MCF 10A (cell line): ENCODE measurements at places on chromosomes 3 and 15.
A peak's percentile ranks its signal among the peaks of the same experiment; 100 is the strongest.

- no peak for DNase-seq
Measured at GRCh38 chr3:16739541-16740105, 134.4 kb upstream of the DAZL start.

DNA sequence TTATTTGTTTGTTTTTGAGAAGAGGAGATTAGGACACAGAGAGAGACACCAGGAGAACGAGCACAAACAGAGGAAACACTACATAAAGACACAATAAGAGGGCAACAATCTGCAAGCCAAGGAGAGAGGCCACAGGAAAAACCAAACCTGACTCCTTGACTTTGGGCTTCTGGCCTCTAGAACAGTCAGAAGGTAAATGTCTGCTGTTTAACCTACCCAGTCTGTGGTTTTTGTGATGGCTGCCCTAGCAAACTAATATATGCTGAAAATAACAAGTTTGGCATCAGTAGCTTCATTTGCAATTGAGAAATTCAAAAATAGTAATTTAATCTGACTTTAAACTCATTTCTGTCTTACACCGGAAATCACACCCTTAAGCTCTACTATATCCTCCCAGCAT is 110.2 kb downstream of the P3H2 start:
- DNase-seq = no peak

DNA sequence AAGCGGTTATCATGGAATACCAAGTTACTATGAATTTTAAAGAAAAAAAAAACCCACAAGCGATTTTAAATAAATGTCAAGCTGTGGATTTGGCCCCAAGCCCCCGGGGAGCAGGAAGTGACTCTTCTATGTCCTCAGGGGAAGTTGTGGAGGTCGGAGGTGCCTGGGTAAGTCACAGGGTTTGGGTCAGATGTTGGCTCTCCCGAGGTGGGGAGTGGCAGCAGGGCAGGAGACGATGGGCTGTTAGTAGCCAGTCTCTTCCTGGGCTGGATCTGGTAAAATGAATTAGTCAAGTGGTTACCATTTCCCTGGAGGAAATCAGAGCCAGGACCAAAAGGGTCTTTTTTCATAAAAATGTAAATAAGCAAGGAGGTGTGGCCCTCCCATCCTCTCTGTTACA is 316.7 kb downstream of the TLE3 start:
- no peak for DNase-seq

DNA sequence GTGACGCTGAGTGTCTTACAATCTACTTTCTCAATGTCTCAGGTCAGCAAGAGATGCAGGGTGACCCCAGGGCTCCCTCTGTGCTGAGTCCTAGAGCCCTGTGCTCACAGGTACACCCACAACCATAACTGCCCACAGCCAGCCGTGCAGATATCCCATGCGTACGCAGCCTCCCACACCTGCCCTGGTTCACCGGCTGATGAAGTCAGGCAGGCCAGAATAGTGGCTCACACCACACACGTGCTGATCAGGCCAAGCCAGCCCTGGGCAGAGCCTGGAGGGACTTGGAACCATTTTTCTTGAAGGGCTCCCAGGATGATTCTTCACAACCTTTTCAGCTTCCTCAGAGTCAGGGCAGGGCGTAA is 63.6 kb upstream of the RPL32 start:
- DNase-seq = no peak

GRCh38 chr3:197874064-197874463 is 75.9 kb upstream of the RPL35A start:
- no peak for DNase-seq

- DNase-seq = no peak
Measured at GRCh38 chr3:39080026-39080425, 27.4 kb downstream of the GORASP1 start.

DNA sequence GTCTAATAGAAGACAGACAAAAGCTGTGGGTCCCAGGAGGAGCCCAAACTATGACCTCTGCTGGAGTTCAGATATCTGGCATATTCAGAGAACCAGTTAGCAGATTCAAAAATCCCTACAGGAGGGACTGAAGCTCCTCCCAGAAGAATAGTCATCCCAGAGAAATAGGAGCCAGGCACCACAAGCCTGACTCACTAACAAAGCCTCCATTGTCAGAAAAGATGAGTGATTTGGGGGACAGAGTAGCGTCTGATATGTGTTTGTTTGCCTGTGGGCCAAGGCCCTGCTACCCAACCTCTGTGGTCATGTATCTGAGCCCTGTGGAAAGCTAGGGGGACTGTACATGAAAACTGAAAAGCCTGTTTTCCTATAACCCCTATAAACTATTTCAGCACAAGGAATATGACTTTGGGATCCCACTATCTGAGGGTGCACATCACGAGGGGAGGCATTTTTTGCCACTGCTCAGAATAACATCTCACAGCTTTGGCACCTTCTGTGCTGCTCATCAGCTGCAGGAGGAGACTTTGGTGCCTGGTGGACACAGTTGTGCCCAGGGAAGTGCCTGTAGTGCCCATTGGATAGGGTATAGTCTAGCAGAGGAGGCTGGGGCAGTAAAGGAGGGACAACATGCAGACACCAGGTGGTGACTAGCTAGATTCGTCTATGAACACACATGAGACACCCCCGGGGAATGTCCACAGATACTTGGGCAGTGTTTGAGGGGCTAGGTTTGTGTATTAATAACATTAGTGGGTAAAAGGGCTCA is 9.7 kb upstream of the LARP6 start:
- DNase-seq = peak; percentile 72

- DNase-seq = no peak
Measured at GRCh38 chr3:108380128-108380795, 83.9 kb downstream of the HHLA2 start.

DNA sequence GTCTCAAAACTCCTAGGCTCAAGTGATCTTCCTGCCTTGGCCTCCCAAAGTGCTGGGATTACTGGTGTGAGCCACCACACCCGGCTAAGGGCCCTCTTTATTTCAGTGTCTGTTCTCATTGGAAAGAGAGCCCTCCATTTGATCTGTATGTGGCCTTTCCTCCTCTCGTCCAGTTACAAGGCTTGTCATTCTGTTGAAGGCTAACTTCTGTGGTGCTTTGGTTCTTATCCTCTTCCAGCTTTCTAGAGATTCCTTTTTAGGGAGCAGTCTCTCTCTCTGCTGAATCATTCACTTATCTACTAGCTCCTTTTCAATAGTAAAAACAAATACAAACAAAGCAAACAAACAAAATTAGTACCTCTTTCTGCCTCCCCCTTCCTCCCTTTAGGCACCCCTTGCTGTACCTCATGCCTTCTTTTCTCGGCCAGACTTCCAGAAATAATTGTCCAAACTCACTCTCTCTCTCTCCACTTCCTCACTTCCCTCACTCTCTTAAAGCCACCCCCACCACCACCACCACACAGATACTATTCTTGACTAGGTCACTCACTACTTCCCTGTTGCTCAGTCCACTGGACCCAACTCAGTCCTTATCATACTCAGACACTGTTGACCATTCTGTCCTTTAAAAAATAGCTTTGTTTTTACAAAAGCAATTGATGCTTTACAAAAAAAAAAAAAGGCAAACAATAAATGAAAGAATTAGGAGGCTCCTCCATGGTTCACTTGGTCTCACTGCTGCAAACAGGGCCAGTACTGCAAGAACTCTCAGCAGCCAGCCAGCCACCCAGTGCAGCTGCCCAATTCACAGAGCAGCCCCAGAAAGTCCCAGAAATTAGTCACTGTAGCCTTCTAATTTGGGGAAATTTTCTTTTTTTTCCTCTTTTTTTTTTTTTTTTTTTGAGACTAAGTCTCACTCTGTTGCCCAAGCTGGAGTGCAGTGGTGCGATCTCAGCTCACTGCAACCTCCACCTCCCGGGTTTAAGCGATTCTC is 31.7 kb upstream of the RAB11A start:
- DNase-seq = no peak

DNA sequence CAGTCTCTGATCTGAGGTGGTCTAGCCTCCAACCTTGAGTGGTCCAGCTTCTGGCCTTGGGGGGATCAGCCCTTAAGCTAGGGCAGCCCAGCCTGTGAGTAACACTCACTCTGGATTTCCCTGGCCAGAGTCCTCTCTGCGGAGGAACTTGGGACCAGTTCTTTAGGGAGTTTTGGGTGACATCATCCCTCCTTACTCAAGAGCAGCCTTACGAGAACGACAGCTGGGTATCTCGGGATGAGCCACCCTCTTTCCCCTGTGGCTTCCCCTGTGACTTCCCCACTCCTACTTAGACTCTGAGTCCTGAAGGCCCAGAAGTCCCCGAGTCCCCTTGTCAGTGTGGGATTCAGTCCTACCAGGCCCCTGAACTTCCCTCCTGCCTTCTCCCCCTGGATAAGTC is 10.2 kb upstream of the PLXND1 start:
- DNase-seq = peak; percentile 40
